Thymus (tissue), 14 donors: ENCODE measurements at places on chromosomes 7 and 10. TPM values are rescaled to one million over a fixed set of nuclear protein-coding genes. Genes with fewer than 3 reads are reported as not detected.

GRCh38 chr7:3559278-3559677, 258.2 kb downstream of the SDK1 start:
- H3K4me3 ChIP-seq, result no peak overlapping the region
- no peak overlapping the region for H3K27ac ChIP-seq

GRCh38 chr7:3880228-3880987, 579.4 kb downstream of the SDK1 start:
- no peaks in the 10 kb centered on the region for H3K4me1 ChIP-seq
- no peak overlapping the region for H3K27ac ChIP-seq
- H3K36me3 ChIP-seq, result no peaks in the 10 kb centered on the region
- no peak for DNase-seq
- no peaks in the 10 kb centered on the region for H3K27me3 ChIP-seq

DNA sequence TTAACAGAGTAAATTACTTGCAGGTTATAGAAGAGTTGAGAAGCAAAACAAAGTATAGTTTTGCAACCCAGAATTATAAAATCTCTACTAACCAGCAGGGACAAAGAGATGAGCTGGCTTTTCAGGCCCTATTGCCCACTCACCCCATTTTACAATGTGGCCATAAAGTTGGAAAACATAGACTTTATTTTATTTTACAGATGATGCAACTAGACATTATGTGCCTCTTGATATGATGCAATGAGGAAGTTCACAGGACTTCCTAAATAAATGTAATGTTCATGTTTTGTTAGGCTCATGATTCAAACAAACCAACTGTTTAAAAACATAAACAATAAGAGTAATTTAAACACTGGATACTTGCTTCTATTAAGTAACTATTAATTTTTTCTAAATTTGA, 141.1 kb upstream of the WNT16 start:
- no peaks in the 10 kb centered on the region for H3K4me1 ChIP-seq
- H3K4me3 ChIP-seq, result no peak overlapping the region
- DNase-seq, result no peak
- no peaks in the 10 kb centered on the region for H3K36me3 ChIP-seq
- H3K27ac ChIP-seq, result no peak overlapping the region
- H3K27me3 ChIP-seq, result no peaks in the 10 kb centered on the region

DNA sequence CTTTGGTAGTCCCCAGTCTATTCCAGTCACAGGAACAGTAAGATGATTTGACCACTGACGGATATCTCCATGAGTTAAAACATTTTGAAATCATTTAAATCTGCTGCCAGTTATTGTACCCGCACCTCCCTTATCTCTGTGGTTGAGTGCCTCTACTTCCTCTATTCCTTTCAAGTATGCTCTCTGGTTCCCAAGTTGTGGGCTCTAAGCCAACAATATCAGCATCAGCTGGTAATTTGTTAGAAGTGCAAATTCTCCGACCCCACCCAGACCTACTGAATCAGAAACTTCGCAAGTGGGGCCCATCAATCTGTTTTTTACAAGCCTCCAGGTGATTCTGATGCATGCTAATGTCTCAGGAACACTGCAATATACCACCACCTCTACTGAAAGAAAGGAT, 235.5 kb downstream of the CCSER2 start:
- no peaks in the 10 kb centered on the region for H3K36me3 ChIP-seq
- no peaks in the 10 kb centered on the region for H3K27me3 ChIP-seq
- no peak overlapping the region for H3K4me3 ChIP-seq
- DNase-seq, result no peak

SYT15B gene
- total RNA-seq, result 0.42 TPM
